ENCODE measurements at places on chromosomes 11 and 22.

DNA sequence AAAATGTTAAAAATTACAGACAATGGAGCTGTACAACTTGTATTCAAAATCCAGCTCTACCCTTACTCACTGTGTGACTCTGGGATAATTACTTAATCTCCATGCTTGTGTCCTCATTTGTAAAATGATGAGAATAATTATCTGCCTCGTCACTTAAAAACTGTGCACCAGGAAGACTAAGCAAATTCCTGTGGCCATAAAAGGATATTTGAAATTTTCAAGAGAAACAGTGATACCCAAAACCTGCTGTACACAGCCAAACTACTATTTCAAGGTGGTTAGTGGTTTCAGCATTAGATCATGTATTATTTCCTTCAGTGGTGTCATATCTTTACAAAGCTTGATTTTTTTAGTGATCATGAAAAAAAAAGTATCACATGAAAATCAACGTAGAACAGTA lies 136.9 kb downstream of the METTL15 start:
- DNase-seq, result no peak

GRCh38 chr11:130624971-130625544 lies 176.6 kb downstream of the ADAMTS15 start:
- no peak for DNase-seq

- DNase-seq, result no peak
These were observed 12.1 kb downstream of the SPON1 start for GRCh38 chr11:13974631-13975030.

GRCh38 chr11:43639224-43639623 lies 41.3 kb upstream of the HSD17B12 start:
- no peak for DNase-seq

DNA sequence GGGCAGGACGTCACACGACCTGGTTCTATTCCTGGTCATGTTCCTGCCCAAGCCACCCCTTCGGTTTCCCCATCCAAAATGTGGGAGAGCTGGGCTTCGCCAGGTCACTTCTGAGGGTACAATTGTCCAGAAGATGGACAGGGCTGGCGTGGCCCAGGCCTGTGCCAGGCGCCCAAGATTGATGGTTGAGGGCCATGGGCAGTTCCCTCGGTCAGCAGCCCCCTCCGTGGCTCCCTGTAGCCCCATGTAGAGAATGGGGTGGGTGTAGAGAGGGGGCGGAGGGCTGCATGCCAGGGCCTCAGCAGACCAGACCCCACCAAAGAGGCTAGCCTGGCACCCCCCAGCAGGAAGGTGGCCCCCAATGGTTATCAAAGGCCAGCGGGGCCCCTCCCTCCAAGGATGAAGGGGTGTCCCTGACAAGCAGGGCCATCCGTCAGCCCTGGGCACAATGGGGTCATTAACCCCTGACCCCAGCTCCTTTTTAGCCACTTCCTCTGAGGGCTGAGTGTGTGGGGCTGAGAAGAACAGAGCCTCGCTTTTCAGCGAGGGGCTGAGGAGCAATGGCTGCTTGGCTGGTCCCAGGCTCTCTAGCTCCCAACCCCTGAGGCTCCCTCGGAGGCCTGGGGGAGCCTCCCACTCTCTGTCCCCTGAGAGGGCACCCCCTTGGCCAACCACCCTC lies 11.0 kb upstream of the PICK1 start:
- DNase-seq, result no peak

GRCh38 chr22:35896111-35896705 lies 132.4 kb downstream of the RBFOX2 start:
- DNase-seq, result no peak

- no peak for DNase-seq
These were observed 48.6 kb upstream of the LMO2 start for GRCh38 chr11:33940538-33940815.

DNA sequence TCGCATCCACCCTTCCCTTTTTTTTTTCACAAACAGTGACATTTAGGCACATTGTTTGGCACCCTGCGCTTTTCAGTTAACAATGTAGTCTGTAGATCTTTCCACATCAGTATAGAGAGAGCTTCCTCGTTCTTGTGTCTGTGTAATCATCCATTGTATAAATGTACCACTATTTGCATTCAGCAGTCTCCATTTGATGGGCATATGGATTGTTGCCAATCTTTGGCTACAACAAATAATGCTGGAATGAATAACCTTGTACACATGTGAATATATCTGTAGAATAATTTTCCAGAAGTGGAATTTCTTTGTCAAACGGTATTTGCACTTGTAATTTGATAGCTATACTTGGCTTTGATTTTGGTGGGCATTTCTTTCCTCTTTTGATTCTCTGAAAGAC lies 17.1 kb downstream of the MPEG1 start:
- no peak for DNase-seq

- no peak for DNase-seq
These were observed 23.7 kb downstream of the YWHAH start for GRCh38 chr22:31968022-31968421.

DNA sequence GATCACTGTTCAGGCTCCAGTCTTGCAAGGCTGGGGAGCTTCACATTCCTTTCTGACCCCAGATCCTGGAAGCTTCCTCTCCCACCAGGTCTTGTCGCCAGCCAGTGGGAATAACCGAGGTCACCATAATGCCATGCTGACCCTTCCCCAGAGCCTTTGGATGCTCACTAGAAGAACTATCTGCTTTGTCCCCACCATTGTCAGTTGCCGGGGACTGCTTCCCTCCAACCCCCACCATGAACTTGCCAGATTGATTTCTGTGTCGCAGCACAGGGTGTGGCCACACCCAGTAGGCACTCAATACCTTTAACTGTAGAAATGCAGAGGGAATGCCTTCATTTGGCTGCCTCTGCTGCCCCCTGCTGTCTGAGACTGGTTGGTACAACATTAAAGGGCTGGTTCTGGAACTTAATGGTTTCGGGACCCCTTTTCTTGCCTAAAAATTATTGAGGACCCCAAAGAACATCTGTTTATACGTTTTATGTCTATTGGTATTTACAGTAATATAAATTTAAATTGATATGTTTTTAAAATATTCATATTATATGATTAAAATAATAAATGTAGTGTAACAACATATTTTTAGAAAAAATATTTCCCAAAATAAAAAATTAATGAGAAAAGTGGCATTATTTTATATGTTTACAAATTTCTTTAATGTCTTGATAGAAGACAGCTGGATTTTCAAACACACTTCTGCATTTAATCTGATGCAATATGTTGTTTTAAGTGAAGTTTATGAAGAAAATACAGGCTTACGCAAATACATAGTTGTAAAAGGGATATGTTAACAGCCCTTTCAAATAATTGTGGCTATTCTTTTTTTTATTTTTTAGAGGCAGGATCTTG lies 6.7 kb upstream of the GDPD5 start:
- DNase-seq, result peak; percentile 30

DNA sequence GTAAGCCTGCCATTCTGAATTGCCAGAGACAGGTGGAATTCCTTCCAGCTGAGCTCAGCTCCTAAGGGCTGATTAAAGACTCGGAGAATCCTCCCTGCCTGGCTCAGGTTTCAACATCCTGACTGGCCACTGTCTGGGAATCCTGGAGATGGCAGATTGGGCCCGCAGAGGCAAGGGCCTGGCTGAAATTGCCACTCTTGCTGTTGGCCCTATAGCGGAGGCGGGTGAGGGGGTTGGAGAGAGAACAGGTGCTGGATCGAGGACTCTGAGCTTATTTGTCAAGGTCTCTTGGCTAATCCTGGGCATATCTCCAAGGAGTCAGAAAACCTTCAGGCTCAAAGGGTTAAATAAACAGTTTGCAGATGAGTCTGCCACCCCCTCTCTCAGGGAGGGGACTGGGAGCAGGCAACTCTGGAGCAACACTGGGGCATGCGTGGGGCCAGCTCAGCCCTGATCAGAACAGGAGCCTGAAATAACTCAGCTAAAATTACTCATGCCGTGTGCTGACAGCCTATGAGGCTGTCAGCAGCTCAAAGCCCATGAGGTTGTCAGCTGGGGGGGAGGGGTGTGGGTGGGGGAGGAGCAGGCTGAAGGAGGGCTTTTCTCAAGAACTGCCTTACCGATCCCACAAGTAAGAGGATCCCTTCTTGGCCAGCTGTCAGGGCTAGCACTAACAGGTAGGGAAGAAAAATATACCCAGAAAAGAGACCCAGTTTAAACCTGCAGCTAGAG lies 14.7 kb upstream of the MFRP start:
- peak; percentile 83 for DNase-seq

- no peak for DNase-seq
These were observed 735.9 kb downstream of the NTM start for GRCh38 chr11:132106096-132106982.

DNA sequence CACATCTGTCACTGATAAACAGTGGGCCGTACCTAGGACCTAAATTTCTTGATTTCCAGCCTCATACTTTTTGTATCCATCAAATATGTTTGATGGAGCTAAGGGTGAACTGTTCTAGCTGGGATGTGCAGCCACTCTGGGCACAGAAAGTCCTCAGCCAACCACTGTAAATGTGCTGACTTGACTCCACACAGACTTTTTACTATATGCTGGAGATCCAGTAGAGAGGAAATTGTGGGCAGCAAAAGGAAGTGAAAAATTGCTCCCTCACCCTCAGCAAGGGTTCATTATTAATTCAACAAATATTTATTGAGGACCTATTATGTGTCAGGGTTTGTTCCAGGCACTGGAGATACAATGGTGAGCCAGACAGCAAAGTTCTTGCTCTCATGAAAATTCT lies 54.2 kb upstream of the AMPD3 start:
- no peak for DNase-seq

- DNase-seq, result no peak
These were observed 1.3 kb downstream of the WEE1 start for GRCh38 chr11:9574622-9575259.

- no peak for DNase-seq
These were observed 55.9 kb downstream of the APOL1 start for GRCh38 chr22:36308880-36309279.

DNA sequence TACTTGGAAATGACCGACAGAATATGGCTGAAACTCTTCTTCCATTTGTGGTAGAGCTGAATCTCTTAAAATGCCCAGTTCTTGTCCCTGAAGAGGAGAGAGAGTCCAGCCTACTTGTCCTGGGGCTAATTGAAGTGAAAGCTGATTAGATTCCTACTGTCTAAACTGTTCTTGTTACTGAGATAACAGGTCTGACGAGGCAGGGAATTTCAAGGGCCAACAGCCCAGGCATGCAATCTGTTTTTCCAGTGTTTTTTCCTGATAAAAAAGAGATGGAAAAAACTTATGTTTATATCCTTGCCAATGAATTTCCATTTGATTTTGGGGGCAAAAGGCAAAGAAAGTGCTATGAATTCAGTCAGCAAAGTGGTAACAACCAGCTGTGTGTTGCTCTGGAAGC lies 195.5 kb downstream of the ETS1 start:
- no peak for DNase-seq

GRCh38 chr11:45337583-45338360 lies 51.6 kb upstream of the SYT13 start:
- no peak for DNase-seq

GRCh38 chr11:129143335-129143734 lies 48.8 kb downstream of the ARHGAP32 start:
- peak; percentile 94 for DNase-seq

Data from SW 1271 (cell line).